ENCODE measurements at places on chromosomes 3 and 15.

GRCh38 chr3:172478116-172478515 is 29.9 kb upstream of the GHSR start:
- no peak for DNase-seq

DNA sequence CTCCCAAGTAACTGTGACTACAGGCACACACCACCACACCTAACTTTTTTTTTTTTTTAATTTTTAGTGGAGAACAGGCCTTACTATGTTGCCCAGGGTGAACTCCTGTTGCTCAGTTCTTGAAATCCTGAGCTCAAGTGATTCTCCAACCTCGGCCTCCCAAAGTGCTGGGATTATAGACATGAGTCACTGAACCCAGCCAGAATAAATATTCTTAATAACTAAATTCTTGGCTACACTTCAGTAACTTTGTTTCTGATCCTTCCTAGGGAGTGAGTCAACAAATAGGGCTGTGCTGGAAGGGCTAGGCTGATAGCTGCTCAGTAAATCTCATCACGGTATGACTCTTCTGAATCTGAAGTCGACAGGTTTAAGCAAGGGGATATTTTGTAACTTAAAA is 56.6 kb downstream of the P3H2 start:
- DNase-seq, result no peak

- no peak for DNase-seq
Measured at GRCh38 chr3:161550491-161551195, 54.0 kb downstream of the OTOL1 start.

DNA sequence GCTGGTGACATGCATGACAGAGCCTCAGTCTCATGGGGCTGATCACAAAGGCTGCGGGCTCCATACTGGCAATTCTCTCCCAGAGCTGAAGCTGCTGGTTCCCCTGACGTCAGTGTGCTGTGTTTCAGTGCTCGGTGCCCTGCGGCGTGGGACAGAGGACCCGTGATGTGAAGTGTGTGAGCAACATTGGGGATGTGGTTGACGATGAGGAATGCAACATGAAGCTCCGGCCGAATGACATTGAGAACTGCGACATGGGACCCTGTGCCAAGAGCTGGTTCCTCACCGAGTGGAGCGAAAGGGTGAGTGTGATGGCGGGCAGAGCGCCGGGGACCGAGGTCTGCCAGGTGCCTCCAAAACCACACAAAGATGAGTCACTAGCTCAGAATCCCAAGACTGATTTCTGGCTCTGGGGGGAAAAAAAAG is 62.0 kb upstream of the NR2E3 start:
- no peak for DNase-seq

GRCh38 chr3:177141471-177141870 is 55.8 kb downstream of the TBL1XR1 start:
- DNase-seq, result no peak

DNA sequence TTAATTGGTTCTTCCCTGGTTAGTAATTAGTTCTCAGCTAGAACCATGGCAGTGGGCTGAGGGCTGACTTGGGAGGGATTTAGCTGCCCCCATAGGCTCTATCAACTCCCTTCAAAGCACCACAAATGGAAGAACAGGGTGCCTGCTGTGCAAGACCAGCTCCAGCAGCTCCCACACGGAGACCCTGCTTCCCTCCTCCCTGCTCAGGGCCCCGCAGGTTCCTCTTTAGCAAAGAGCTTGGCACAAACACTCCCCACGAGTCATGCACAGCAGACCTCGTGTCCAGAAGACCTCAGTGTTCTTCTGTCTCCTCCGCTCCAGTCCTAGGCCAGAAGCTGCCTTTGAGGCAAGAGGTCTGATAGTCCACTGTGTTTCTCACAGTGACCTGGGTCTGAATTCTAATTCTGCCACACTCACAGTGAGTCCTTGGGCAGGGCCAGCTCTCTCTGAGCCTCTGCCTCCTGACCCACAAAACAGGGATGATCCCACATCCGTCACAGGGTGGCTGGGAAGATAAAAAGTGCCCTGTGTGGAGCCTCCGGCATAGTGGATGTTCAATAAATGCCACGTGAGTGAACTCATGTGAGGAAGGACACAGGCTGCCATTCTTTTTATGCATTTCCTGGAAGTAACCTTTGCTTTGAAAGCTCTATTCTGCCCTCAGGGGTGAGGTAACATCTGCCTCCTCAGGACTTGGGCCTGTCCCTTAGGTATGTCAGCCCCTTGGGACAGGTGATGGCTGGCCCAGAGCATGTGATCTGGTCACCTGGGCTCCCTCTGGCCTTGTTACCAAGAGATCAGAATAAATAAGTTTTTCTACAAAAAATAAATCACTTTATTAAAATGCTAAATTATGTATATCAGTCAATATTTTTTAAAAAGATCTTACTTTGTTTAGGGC is 7.6 kb downstream of the RAB6B start:
- no peak for DNase-seq

- no peak for DNase-seq
Measured at GRCh38 chr3:159919873-159920272, 68.8 kb upstream of the IL12A start.

GRCh38 chr3:110066206-110066605 is 728.9 kb upstream of the DPPA4 start:
- no peak for DNase-seq

DNA sequence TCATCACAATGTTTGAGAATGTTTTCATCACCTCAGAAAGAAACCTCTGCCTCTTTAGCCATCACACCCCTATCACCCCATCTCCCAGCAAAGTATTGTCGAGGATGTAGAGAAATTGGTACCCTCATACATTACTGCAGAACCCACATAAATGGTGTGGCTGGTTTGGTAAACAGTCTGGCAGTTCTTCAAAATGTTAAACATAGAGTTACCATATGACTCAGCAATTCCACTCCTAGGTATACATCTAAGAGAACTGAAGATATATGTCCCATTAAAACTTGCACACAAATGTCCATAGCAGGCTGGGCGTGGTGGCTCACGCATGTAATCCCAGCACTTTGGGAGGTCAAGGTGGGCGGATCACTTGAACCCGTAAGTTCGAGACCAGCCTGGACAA is 8.7 kb upstream of the ETFA start:
- DNase-seq, result no peak

- no peak for DNase-seq
Measured at GRCh38 chr3:169241630-169241990, 421.9 kb downstream of the MECOM start.

- DNase-seq, result no peak
Measured at GRCh38 chr3:95084738-95085137, 1021.9 kb downstream of the NSUN3 start.

All from breast epithelium (tissue), 4 donors.